Stimulated activated CD8-positive, alpha-beta memory T cell treated with anti-CD3 and anti-CD28 coated beads, Interleukin-7, amount 100 ng/mL, for 4 hours (primary cell): ENCODE measurements at places on chromosomes 7 and 10.
A peak's percentile ranks its signal among the peaks of the same experiment; 100 is the strongest.

DNA sequence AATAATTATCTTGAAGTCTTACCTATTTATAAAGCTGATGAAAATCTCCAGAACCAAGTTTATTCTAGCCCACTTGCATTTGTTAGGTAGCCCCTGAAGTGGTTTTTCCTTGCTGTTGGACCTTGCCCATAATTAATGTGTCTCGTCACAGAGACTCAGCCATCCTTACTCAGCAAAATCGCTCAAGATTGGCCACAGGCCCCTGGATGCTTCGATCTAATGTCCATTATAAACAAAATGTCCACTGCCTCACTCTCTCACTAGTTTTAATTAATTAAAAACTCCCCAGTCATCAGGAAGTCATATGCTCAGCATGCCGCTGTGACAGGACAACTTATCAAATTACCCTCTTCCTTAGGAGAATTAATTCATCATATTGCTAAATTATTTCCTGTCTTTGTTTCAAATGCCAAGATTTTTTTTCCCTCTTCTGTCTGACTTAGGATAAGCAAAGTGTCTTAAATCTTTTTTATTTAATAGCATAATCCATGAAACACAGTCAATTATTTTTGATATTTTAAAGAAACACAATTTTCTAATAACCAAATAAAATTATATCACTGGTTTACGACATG is 126.8 kb upstream of the PCLO start:
- no peak for DNase-seq

DNA sequence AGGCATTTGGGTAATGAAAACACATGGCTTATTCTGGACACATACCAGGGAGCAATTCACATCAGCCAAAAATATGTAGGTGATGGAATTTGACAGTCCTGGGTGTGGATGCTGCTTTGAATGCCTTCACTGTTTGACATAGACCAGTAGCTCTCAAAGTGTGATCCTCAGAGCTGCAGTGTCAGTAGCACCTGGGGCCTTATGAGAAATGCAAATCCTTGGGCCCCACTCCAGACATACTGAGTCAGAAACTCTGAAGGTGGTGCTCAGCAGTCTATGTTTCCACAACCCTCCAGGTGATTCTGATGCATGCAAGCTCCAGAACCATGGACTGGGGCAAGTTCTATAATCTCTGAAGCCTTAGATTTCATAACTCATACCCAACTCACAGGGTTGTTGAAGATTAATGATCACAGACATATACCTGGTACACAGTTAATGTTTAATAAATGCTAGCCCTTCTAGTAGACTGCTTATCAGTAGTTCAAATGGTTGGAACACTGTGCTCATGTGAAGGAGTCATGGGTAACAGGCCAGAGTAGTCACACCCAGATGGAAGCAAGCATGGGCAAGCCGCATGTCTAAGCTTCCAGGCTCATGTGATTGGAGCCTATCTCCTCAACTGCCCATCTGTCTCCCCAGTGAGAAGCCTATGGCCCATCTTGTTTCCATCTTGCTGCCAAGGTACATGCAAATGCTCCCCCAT is 715.7 kb downstream of the GRID1 start:
- no peak for DNase-seq

DNA sequence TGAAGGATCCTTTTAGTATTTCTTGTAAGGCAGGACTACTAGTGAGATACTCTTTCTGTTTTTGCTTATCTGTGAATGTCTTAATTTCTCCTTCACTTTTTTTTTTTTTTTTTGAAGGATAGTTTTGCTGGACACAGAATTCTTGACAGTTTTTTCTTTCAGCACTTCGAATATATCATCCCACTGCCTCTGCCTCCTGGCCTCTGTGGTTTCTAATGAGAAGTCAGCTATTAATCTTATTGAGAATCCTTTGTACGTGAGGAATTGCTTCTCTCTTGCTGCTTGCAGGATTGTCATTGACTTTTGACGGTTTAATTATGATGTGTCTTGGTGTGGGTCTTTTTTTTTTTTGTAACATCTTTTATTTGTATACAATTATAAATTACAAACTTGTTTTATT is 12.6 kb upstream of the WAC start:
- no peak for DNase-seq

DNA sequence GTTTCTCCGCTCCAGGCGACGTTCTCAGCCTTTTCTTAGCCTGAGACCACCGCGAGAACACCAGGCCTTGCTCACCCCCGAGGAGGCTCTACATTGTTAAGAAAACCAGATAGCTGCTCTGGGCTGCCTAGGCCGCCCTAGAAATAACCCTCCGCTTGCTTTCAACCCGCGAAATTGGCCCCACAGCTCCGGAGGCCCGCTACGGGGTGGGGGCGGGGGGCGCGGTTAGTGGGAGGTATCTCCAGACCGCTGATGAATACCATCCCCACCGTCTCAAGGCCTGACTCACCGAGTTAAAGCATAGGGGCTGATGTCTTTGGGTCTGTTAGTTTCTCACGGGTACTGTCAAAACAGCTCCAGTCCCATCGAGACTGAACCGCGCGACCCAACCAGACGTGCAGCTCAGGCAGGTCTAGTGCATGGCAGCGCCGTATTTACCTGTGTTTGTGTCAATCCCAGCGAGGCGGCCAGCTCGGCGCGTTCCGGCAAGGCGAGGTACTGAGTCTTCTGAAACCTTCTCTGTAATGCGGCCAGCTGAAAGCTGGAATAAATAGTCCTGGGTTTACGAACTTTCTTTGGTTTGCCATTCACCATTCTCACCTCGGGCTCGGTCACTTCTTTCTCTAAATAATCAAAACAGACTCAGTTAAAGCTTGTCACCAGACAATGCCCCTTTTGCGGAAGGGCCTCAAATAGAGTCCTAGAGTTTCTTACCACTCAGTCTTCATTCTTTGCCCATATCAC is 2.7 kb downstream of the DLX5 start:
- no peak for DNase-seq

- DNase-seq: no peak
Observed at GRCh38 chr7:48518092-48518491, 346.8 kb downstream of the ABCA13 start.

GRCh38 chr10:4034907-4035598 is 250.0 kb upstream of the KLF6 start:
- peak; percentile 8 for DNase-seq

DNA sequence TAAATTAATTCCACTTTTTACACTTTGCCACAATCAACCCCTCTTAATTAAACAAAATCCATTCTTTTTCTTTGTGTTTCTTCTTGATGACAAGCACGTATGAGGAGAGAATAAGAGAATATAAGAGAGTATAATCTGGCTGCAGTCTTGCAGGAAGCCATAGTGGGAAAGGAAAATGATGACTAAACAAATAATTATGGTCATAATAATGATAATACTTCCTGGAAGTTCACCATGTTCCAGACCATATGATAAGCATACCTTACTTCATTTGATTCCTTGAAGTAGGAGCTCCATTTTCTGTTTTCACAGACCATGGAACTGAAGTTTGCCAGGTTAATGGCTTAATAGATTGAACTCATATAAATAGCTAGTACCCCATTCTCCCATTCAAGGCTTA is 237.8 kb downstream of the SEMA3D start:
- DNase-seq: no peak
